ENCODE measurements at places on chromosomes 5 and 9.

DNA sequence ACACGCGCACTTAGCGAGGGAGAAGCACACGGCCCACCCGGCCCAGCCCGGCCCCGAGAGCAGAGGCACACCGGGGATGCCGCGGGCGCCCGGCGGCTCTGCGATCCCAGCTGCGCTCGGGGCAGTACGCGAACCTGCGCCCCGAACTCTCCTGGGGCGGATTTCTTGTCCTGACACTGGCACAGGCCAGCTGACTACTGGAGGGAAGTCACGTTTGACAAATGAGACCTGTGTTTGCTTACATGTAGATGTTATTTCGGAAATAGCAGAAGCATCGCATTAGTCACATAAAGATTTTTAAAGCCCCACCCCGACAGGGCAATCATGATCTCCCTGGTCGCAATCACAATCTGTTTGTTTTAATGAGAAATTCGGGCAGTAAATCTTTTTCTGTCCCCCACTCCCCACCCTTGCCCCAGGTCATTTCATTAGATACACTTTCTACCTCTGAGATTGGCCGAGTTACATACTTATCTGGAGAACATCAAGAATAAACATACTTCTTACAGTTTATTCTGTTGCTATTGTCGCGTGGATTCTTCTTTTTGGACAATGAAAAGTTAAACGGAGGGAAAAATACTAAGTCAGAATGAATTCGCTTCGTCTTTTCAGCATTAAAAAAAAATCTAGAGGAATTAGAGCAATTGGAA is 518.9 kb downstream of the CTNND2 start:
- no peak for DNase-seq

GRCh38 chr5:40391642-40392041 is 288.1 kb upstream of the PTGER4 start:
- DNase-seq: no peak

DNA sequence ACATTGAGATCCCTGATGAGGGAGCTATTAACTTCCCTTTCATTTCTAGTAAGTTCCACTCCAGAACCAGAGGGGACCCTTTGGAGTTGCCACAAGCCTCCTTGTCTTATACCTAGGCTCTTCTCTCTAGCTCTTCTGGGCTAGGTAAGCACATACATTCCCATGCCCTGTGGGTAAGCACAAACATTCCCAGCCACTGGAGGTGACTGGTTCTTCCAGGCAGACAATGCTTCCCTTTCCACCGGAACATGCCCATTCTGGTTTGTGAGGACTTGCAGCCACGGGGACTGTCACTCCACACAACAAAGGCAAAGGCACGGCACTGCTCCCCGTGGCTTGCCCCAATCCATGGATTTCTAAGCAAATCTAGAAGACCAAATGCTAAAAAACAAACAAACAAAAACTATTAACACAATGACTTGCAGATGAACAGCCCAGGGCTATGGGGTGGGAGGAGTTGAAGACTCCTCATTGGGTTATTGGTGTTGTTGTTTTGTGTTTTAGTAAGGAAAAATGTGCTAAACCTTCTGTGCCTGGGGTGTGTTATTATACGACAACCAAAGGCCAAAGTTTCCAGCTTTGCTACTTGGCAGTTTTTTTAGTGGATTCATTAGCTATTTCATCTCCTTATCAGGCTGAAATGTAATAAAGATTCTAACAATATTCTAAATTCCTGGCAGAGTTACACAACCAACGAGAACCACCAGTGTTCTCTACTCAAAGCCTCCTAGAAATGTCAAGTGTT is 276.2 kb downstream of the SYK start:
- peak; percentile 37 for DNase-seq

DNA sequence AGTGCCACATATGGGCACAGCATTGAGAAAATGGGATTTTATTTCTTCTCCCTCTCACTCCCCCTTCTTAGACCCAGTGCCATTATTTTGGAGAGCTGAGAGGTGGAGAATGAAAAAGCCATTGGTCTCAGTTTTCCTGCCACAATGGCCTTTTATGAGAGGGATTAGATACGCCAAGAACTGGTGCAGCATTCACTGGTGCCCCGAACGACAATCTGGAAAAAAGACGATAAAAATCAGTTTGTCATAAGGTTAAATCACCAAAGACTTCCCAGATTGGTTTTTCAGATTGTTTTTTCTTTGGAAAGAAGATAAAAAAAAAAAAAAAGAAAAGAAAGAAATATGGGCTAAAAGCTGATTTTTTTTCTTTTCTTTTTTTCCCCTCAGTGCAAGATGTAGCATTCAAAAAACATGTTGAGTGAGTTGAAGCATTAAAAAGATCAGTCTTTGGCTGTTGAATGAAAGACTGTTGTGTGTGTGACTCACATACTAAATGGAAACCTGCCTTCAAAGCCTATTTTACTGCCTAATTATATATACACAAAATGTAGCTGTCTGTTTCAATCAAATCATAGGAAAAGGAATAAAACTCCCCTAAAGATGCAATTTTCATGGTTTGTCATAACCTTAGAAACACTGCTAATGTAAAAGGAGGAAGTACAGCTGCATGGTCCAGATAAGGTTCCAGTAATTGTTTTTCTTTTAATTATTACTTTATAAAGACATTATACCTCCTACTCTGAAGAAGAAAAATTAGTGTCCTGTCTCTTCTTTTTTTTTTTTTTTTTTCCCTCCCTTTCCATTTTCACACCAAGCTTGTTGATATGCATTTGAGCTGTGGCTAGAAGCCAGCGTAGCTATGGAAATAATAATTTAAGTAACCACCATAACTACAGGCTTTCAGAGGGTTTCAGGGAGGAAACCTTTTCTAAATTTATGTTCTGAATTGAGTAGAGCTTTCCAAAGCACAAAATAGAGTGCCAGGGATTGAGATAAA is 27.2 kb upstream of the ZNF608 start:
- DNase-seq: no peak

- no peak for DNase-seq
Observed at GRCh38 chr5:170693701-170694100, 89.8 kb upstream of the GABRP start.

DNA sequence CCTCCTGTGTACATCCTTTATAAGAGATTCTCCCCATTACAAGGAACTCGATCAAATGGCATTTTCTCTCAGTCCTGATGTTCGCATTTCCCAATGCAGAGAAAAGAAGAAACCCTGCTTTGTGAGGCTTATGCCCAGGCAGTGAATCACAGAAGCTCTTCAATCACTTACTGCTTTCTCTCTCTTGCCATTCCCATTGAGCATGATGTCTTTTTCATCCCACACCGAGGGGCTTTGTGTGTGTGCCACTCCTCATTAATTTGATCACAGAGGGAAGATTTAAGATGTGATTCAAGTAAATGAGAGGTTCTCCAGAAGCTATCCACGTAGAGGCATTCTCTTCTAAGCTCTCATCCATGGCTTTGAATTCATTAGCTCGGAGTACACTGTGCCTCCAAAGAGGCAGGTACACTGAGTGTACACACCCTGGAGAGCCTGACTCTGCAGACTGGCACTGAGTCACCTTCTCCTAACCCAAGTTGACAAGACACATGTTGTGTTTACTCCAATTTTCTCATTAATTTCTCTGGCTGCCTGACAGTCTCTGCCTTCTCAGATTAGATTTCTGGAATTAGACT is 45.4 kb downstream of the MFAP3 start:
- no peak for DNase-seq

GRCh38 chr5:87434461-87434860 is 21.7 kb upstream of the CCNH start:
- no peak for DNase-seq

- no peak for DNase-seq
Observed at GRCh38 chr5:18311266-18311665, 677.0 kb downstream of the TAF11L14 start.

DNA sequence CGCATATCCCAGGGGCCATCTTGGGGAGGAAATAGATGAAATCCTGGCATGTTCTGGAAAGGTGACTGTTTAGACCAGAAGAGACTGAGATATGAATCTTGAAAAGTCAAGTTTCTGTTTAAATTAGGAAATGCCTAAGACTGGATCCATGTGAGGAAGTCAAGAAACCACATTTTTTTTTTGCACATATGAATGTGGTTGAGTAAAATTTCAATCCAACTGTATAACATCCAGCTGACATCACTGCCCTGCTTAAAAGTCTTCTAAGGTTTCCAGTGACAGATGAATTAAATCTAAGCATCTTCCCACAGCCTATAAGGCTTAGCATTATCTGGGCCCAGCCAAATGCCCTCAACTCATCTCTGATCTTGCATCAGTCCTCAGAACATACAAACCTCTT is 47.7 kb upstream of the TCERG1 start:
- DNase-seq: peak; percentile 3

- peak; percentile 47 for DNase-seq
Observed at GRCh38 chr5:106269252-106269843, 1401.4 kb downstream of the EFNA5 start.

DNA sequence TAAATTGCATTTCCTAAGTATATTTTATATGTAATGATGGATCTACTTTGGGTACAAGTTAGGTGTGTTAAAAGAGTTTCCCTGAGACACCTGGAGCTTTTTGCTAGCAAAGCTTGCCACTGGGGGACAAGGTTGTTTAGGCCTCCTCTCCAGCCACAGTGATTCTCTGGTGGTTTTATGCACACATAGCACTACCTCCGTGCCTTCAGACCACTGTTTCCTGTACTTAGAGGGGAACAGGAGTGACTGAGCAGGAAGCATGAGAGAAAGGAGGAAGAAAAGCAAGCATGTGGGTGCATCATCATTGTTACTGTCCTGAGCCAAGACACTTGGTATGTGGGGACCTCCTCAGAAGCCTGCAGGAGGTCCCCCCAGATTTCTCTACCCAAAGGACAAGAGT is 272.1 kb downstream of the RASEF start:
- no peak for DNase-seq

- DNase-seq: no peak
Observed at GRCh38 chr9:137764171-137764671, 113.4 kb upstream of the CACNA1B start.

DNA sequence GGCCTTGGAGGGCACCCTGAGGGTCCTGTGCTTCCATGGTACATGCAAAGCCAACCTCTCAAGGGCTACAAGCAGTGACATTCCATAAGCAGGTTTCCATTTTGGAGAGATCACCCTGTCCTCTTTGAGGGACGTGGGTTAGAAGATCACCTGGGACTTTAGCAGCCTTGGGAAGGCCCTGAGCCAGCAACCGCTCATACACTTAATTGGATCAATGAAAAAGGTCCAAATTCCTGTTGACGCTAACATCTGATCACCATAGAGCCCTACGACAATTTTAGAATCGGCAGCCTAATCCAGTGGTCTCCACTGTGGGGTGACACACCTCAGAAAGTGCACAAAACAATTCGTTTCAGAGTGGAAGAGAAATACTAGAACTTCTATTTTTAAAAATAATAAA is 196.0 kb upstream of the NR3C1 start:
- DNase-seq: no peak

- DNase-seq: no peak
Observed at GRCh38 chr9:8356406-8356805, 556.8 kb upstream of the DMAC1 start.

GRCh38 chr5:99379187-99379586 is 450.4 kb upstream of the CHD1 start:
- DNase-seq: no peak

DNA sequence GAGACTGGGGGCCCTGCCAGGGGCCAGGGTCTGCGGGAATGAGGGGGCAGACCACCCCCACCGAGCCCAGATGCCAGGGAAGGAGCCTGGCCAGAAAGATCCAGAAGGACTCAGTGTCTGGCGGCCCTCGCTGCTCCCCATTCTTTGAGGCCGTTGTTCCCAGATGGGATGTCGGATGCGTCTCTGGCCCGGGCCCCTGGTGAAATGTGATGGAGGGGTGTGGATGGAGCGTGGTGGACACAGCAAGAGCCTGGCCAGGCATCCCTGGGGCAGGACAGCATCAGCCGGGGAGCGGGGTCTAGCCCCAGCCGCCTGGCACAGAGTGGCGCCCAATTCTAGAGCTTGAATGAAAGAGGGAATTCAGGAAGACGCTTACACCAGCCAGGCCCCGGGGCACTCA is 46.2 kb upstream of the NKD2 start:
- DNase-seq: no peak

GRCh38 chr9:116349684-116350083 is 196.1 kb downstream of the PAPPA start:
- no peak for DNase-seq

GRCh38 chr9:107932046-107932445 is 442.5 kb upstream of the KLF4 start:
- DNase-seq: peak; percentile 74

DNA sequence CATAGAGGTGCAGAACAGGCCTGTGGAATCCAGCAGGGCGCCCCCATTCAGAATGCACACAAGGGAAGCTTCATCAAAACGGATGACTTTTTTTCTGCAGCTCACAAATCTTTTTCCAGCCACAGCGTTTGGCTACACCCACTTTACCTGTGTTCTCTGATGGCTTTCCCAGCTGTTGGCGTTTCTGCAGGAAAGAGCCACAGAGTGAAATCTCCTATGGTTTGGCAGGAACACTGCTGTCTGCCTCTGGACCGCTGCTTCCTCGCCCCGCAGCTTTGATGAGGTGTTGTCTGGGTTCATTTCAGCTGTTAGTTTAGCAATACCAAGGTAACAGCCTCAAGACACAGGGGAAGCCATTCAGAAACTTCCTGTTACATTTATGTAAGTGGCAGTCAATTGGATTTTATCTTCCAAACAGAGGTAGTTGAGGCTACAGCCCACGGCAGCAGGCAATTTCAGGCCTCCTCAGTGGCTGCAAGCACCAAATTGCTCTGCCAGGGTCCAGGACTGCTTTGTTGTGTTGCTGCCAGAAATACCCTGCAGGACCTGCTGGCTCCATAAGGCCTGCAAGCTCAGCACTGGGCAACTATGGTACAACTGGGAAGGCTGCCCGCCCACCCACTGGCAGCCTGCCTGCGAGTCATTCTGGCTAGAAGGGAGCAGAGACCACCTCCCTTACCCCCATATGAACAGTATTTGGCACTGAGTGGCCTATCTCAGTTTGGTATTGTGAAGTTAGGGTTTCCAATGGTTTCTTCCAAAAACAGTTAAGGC is 96.7 kb downstream of the MVB12B start:
- DNase-seq: no peak

All from AG10803 (cell line).